ENCODE measurements at places on chromosomes 3 and 15.

DNA sequence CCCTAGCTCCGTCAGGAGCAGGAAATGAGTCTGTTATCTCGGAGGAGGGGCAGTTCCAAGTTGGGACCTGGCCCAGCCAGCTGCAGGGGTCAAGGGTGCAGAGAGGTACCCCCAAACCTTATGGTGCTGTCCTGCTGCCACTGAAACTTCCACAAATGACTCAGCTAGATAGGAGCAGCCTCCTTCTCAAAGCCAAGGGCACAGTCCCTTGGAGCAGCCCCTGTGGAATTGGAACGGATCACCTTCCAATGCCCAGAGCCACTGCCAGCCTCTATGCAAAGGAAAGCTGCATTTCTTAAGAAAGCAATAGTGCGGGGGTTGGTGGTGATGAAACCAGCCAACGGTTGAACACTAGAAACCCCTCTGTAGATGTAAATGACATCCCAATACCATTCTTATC lies 19.6 kb upstream of the LRRK1 start:
- DNase-seq = no peak

- DNase-seq = no peak
Measured at GRCh38 chr3:49412632-49413337, 562 bp downstream of the TCTA start.

GRCh38 chr3:111582120-111582474 lies 13.0 kb downstream of the ZBED2 start:
- DNase-seq = no peak

GRCh38 chr15:32135335-32135734 lies 105.0 kb downstream of the CHRNA7 start:
- DNase-seq = no peak

DNA sequence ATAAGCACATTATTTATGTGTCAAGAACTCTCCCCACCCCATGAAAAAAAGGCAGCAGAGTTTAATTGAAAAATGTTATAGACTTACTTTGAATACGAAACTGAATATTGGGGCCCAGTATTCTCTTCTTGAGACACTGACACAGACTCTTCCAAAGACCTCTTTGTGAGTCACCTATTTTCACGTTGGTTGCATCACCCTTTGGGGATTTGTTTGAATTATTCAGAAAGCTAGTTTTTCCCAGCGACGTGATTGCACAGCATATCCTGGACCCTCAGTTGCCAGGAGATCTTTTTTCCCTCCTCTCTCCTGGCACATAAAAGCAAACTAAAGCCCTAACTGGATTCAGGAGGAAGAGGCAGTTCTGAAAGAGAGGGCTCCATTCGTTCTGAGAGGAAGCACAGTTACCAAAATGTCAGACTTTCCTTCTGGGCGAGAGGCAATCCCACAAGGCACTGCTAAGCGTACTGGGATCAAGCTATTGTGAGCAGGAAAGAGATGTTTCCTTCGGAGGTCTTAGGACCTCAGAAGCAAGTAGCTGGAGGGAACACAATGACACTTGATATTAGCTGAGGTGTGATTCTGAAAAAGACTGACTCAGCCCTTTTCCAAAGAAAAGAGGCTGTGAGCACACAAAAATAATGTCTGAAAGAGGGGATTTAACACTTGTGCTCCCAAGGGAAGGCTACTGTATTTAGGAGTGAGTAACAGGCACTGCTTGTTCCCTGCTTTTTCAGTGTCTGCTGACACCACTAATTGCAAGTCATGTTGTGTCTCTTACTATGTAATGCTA lies 65.8 kb upstream of the CADPS start:
- no peak for DNase-seq

GRCh38 chr3:78497767-78498166 lies 1270.0 kb downstream of the ROBO1 start:
- no peak for DNase-seq

DNA sequence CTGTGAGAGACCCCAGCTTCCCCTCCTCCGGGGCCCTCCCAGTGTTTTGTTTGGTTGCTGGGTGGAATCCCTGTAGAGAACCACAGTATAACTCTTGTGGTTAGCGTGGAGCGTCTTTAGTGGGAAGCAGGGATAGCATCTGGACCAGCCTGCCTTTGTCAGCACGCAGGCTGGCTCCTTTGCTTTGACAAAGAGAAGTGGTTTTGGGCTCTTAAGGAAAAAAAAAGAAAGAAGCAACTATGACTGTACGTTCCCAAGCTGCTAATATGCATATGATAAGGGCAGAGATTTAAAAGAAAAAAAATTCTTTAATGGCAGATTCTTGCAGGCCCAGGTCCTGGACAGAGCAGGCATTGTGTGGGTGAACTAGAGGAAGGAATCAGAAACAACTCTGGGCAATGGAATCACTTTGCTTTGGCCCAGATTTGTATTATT lies 340.8 kb upstream of the CTDSPL start:
- DNase-seq = no peak

GRCh38 chr3:113454630-113455029 lies 13.3 kb upstream of the CFAP44 start:
- DNase-seq = no peak

DNA sequence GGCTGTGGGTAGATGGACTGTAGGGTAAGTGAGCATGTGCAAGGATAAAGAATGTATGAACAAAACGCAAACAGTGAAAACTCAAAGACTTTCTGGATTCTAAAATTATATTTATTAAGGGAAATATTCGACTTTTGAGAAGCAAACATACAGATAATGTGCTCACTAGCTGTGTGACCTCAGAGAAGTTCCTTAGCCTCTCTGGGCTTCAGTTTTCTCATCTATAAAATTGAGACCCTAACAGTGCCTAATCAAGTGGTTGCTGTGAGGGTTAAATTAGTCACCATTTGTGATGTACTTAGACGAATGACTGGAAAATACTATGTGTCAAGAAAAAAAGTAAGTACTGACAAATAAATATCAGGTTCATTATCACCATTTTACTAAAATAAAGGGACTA lies 261.7 kb downstream of the MAGI1 start:
- no peak for DNase-seq

DNA sequence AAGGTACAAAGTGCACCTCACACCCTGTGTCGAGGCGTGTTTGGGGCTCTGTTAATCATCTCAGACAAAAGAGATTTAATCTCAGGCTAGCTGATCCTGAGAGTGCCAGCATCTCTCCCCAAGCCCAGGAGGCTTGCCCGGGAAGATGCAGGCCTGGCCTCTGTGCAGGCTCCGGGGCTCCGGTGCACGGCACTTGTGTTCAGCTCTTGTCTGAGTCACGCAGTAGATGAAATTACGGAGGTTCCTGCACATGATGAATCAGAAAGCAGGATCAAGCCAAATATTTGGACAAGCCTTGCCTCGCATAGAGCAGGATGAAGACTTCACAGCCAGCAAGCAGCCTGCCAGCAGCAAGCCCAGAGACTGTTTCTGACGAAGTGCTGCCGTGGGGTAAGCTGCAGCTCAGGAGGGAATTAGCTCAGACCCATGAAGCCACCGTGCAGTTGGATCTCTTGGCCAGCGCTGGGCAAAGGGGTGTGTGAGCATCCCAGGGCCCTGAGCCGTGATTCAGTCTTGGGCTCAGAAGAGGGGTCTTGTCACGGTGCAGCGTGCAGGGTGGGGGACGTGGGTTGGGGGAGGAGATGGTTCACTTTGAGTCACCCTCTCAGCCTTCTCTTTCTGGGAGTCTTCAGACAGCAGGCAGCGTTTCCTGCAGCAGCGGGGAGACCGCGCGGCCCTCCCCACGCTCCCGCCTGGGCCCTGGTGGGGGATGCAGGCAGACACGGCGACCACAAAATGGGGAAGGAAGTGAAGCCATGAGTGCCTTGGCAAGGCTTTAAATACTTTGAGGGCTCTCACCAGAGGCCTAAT lies 89.2 kb upstream of the MEF2A start:
- peak; percentile 24 for DNase-seq

GRCh38 chr15:66774001-66774814 lies 72.2 kb downstream of the SMAD6 start:
- peak; percentile 66 for DNase-seq

- DNase-seq = no peak
Measured at GRCh38 chr3:16399473-16399872, 114.0 kb downstream of the RFTN1 start.

DNA sequence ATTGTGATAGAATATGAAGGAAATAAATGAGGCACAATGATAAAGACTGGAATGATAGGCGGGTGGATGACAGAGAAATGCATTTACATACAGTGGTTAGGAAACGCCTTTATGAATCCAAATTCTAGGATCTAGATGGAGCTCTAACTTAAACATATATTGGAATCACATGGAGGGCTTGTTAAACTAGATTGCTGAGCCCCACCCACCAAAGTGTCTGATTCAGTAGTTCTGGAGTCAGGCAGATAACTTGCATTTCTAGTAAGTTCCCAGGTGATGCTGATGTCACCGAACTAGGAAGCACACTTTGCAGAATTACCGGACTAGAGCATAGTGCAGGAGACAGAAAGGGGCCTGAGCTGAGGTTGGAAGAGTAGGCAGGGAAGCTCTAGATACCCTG lies 837.2 kb downstream of the FHIT start:
- no peak for DNase-seq

- no peak for DNase-seq
Measured at GRCh38 chr3:127097072-127097405, 95.9 kb upstream of the PRR23E start.

DNA sequence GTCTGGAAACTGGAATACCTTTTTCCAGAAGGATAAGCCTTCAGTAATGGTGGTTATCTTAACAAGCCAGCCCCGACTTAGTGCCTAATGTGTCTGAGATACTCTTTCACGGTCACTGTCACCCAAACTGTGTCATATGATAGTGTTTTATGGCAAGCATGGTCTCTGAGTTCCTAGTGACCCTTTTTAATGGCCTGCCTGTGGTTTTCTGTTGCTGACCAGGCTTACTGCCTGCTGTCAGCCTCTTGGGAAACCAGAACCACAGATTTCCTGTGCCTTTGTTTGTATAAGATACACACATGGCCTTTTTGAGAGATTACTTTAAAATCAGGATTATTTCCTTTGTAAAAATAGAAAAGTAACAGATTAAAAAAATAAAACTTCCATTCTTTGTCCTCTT lies 22.4 kb downstream of the HPS3 start:
- no peak for DNase-seq

DNA sequence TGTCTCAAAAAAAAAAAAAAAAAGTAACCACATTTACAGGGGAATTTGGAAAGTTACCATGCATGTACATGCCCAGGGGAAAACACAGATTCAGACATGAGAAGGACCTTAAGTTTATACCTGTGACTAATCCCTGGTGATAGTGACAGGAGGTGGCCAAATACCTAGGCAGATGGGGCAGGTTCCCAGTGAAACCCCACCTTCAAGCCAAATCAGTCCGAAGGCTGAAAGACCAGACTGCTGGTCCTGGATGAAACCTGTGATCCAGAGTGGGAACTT lies 15.8 kb downstream of the SPCS1 start:
- no peak for DNase-seq

DNA sequence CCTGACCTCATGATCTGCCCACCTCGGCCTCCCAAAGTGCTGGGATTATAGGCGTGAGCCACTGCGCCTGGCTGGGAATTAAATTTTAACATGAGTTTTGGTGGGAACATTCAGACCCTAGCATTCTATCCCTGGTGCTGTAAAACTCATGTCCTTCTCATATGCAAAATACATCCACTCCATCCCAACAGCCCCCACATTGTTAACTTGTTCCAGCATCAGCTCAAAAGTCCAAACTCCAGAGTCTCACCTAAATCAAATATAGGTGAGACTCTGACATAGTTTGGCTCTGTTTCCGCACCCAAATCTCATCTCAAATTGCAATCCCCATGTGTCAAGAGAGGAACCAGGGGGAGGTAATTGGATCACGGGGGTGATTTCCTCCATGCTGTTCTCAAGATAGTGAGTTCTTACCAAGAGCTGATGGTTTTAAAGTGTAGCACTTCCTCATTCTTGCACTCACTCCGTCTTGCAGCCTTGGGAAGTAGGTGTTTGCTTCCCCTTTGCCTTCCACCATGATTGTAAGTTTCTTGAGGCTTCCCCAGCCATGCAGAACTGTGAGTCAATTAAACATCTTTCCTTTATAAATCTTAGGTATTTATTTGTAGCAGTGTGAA lies 96.2 kb upstream of the PLCL2 start:
- DNase-seq = no peak

GRCh38 chr3:82143661-82144412 lies 382.4 kb upstream of the GBE1 start:
- no peak for DNase-seq
